Hematopoietic multipotent progenitor cell treated with erythropoietin and hydrocortisone succinate and interleukin-3 and kit ligand, for 15 days (in vitro differentiated cells): ENCODE measurements at places on chromosomes 2 and 18.

- DNase-seq, result no peak
These were observed 66.9 kb upstream of the DLX2 start for GRCh38 chr2:172169611-172170010.

GRCh38 chr18:31741097-31741735, 19.5 kb downstream of the SLC25A52 start:
- peak; percentile 67 for DNase-seq

DNA sequence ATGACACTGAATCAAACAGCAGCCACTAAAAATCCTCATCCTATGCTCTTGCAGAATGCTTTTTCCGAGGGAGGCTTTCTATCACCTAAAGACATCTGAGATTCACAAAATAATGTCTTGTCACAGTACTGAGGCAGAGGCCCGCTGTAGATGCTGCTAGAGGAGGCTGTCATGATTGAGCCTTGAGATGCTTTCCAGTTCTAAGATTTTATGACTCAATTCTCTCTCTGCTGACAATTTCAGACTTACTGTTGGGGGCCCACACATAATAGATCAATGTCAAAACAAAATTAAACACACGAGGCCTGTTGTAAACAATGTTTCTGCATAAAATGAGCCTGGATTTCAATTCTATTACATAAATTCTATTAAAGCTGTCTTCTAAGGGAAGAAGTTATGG, 132.7 kb upstream of the ARL4C start:
- DNase-seq, result no peak

DNA sequence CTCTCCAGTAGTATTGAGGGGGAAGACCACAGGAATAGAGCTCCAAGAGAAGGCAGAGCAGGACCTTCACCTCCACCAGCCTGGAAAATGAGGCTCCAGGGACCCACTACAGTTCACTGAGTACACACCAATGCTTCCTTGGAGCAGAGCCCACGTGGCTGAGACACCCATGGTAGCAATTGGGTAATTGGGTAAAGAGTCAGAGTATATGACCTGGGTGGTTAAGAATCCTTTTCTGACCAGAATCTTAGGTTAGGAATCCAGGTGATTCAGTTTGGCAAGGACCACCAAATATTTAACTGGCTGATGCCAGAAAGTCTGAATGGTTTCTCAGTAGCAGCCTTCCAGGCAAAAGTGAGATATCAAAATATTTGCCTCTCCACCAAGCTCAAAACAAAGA, 107.7 kb downstream of the MDH1 start:
- no peak for DNase-seq

GRCh38 chr2:55173438-55174054, 58.5 kb downstream of the CLHC1 start:
- DNase-seq, result no peak

GRCh38 chr2:160522951-160523710, 29.5 kb upstream of the RBMS1 start:
- no peak for DNase-seq

GRCh38 chr2:213187833-213188532, 36.6 kb upstream of the IKZF2 start:
- DNase-seq, result no peak

GRCh38 chr2:234960175-234961088, 8.6 kb downstream of the SH3BP4 start:
- no peak for DNase-seq

- no peak for DNase-seq
These were observed 96.7 kb downstream of the PMAIP1 start for GRCh38 chr18:59996370-59996966.

DNA sequence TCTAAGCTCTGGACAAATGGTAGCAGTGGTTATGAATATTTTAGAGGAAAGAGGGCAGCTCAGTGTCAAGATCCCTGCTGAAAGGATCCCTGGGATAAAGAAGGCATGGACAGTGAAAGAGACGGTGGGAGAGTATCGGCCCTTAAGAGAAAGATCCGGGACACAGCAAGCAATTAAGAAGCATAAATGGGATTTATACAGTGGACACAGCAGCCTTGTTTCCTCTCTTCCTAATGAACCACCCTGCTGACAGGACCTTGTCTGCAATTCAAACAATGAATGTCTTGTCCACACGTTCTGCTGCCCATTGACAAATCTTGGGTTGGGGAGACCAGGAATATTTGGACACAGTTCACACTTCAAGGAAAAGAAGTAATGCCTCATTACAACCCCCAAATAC, 16.5 kb downstream of the CPLX4 start:
- no peak for DNase-seq

GRCh38 chr2:62526531-62527381, 20.8 kb upstream of the TMEM17 start:
- DNase-seq, result no peak
